ENCODE measurements at places on chromosomes 5 and 9.

GRCh38 chr5:153490118-153491037 lies at the start of gene GRIA1:
GRIA1 (plus strand) TSS chr5:153490670.
- DNase-seq, result no peak
- no peak within 1 kb of the TSS for H3K4me3 ChIP-seq
- no peaks in the 10 kb centered on the region for H3K4me1 ChIP-seq
- H3K36me3 ChIP-seq, result no peaks in the 10 kb centered on the region

DNA sequence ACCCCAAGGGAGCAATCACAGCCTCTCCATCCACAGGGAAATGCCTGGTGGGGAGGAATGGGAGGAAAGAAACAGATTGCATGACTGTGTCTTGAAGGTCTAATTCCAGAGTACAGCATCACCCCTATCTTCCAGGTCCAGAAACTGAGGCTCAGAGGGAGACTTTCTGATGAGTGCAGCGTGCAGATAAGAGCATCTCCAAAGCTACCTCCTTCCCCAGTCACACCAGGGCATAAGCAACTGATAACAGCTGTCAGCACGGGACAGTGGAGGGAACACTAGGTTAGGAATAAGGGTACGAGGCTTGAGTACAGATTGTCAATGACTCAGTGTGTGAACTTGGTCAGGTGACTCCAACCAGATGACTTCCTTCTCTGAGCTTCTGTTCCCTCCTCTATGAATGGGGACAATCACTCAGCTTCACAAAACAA lies 126.9 kb downstream of the KCNIP1 start:
- DNase-seq, result no peak
- no peak overlapping the region for H3K27ac ChIP-seq
- H3K4me1 ChIP-seq, result peaks cover 15% of the 10 kb centered on the region
- peaks cover 3% of the 10 kb centered on the region for H3K36me3 ChIP-seq

DNA sequence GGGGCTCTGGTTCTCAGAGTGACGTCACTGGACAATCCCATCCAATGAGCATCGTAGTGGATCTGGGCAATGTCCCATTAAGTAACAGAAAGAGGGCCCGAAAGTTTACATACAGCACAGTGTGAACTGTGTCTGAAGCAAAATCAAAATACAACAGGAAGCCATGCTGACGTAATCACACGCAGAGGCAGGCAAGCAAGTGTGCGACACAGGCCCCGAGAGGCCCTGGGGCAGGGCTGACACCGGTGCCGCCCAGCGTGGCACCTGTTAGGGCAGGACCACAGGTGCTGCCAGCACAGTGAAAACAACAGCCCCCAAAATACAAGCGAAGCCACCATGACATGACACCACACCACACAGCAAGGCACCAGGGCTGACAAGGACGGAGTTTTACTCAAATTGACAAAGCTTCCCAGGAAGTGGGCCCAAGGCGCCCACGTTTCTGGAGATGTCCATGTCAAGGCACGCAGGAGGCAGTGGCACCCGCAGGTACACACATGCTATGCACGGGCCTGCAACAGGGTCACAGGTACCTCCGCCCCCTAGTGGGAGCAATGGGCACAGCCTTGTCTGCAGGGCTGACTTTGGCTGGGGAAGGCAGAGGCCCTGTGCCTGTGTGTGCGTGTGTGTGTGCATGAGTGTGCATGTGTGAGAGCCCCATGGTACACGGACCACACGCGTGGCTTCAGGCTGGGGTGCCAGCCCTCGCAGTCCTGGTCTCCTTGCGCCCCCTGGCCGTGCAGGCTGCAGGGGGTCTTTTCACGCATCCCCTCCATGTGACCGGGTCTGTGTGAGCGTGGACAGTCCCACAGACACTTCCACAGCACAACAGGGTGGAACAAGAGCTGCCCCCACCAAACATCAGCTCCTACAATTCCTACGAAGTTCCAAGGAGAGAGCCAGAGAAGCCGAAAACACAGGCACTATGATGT lies 19.6 kb downstream of the QSOX2 start:
- H3K4me3 ChIP-seq, result no peak overlapping the region
- peaks cover 17% of the 10 kb centered on the region for H3K4me1 ChIP-seq
- peak; percentile 54 for DNase-seq

DNA sequence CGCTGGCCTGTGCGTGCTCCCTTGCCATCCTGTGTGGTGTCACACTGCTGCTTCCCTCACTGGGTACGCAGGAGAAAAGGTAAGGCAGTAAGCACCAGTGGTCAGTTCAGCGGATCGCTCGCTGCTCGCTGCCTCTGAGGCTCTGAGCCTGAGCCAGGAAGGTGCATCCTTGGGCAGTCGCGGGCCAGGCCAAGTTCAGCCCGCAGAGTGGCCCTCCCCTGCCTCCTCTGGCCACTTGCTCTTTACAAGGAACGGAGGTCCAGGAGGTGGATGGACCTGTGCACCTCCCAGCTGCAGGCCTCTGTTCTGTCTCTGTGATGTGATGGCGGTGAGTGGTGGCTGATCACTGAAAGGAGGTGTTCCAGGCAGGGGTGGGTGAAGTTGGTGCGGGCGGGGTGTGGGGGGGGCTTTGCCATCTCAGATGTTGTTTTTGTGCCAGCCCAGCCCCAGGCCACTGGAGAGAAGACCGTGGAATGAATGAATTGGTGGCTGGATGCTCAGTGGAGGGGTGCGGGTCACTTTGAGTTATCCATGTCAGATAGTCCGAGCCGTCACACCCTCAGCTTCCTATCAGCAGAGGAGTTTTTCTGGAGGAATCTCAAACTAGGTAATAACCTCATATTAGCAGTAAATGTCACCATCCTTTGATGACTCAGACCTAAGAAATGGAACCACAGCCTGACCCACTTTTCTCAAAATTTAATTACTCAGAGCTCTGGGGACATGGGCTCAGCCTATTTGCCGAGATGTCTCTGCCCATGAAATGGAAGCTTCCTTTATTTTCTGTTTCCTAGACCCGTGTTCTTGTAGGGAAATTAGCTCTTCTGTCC lies 7.3 kb downstream of the COL5A1 start:
- H3K4me3 ChIP-seq, result no peak overlapping the region
- DNase-seq, result no peak
- no peaks in the 10 kb centered on the region for H3K4me1 ChIP-seq
- H3K27me3 ChIP-seq, result peaks cover 7% of the 10 kb centered on the region

GRCh38 chr9:117644932-117645636 lies 59.1 kb upstream of the TLR4 start:
- H3K36me3 ChIP-seq, result no peaks in the 10 kb centered on the region
- peaks cover 27% of the 10 kb centered on the region for H3K27me3 ChIP-seq
- no peak overlapping the region for H3K27ac ChIP-seq
- peaks cover 7% of the 10 kb centered on the region for H3K4me1 ChIP-seq

GRCh38 chr9:15346837-15347236 lies 39.8 kb upstream of the TTC39B start:
- peaks cover 3% of the 10 kb centered on the region for H3K4me1 ChIP-seq
- DNase-seq, result no peak
- no peak overlapping the region for H3K27ac ChIP-seq
- H3K4me3 ChIP-seq, result no peak overlapping the region
- H3K36me3 ChIP-seq, result peaks cover 3% of the 10 kb centered on the region

GRCh38 chr5:174300941-174301761 lies 255.6 kb downstream of the NSG2 start:
- H3K4me1 ChIP-seq, result no peaks in the 10 kb centered on the region
- no peak overlapping the region for H3K4me3 ChIP-seq
- no peak overlapping the region for H3K27ac ChIP-seq
- H3K36me3 ChIP-seq, result no peaks in the 10 kb centered on the region

DNA sequence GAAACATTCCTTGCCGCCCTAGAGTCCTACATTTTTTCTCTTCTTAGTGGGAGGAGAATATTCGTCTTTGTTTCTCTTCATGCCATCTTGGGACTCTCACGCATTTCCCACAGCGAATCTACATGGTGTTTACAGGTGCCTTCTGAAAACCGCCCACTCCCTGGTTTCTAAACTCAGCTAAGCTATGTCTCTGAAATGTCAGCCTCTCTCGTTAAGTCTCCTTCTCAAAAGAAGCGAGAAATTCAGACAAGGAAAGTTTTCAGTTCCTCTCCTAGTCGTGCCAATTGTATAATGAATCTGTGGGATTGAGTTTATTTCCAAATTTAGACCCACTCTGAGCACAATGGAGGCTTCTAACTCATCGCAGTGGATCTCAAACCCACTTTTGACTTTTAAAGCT lies 186.8 kb upstream of the NFIB start:
- no peak for DNase-seq
- no peaks in the 10 kb centered on the region for H3K4me1 ChIP-seq
- no peaks in the 10 kb centered on the region for H3K27me3 ChIP-seq
- H3K4me3 ChIP-seq, result no peak overlapping the region

GRCh38 chr9:96618209-96619123 lies 1.2 kb downstream of the CDC14B start:
- no peak overlapping the region for H3K27ac ChIP-seq
- H3K4me1 ChIP-seq, result peaks cover 3% of the 10 kb centered on the region

DNA sequence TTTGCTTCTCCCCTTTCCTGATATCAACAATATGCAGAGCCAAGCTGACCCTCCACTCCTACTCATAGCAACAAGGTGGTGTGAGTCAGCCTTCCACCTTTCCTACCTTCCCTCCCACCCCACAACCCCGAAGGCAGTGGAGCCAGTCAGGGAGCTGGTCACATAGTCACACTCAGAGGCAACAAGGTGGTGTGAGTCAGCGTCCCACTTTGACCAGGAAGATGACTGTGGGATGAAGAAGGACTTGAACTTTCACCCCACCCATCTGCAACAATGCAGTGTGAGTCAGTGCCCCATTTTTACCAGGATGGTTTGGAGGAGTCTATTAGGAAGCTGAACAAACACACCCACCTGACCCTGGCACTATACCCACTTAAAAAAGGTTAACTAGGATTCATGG lies 30.1 kb upstream of the ZNF782 start:
- no peak overlapping the region for H3K4me3 ChIP-seq
- H3K36me3 ChIP-seq, result no peaks in the 10 kb centered on the region
- peaks cover 6% of the 10 kb centered on the region for H3K27me3 ChIP-seq

GRCh38 chr5:1555808-1556731 lies 32.3 kb upstream of the LPCAT1 start:
- DNase-seq, result no peak
- H3K4me3 ChIP-seq, result no peak overlapping the region
- H3K36me3 ChIP-seq, result no peaks in the 10 kb centered on the region
- H3K27me3 ChIP-seq, result peaks cover 1% of the 10 kb centered on the region
- H3K4me1 ChIP-seq, result no peaks in the 10 kb centered on the region

- DNase-seq, result no peak
- H3K36me3 ChIP-seq, result peaks cover 71% of the 10 kb centered on the region
- no peak overlapping the region for H3K4me3 ChIP-seq
- peaks cover 5% of the 10 kb centered on the region for H3K4me1 ChIP-seq
- H3K27ac ChIP-seq, result no peak overlapping the region
These were observed 40.2 kb upstream of the ROPN1L start for GRCh38 chr5:10401498-10401897.
